ENCODE measurements at places on chromosomes 5 and 9.

DNA sequence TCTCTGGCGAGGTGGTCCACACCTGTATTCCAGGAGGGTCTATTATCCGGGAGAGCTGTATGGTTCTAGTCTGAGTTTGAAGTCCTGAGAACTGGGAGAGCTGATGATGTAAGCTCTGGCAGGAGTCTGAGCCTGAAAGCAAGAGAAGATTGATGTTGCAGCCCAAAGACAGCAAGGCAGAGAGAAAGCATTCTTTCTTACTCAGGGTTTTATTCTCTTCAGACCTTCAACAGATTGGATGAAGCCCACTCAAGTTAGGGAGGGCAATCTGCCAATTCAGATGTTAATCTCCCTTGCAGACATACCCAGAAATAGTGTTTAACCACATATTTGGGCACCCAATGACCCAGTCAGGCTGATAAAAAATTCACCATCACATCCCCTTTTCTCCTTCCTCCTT is 159.1 kb downstream of the CCDC171 start:
- no peak for DNase-seq

DNA sequence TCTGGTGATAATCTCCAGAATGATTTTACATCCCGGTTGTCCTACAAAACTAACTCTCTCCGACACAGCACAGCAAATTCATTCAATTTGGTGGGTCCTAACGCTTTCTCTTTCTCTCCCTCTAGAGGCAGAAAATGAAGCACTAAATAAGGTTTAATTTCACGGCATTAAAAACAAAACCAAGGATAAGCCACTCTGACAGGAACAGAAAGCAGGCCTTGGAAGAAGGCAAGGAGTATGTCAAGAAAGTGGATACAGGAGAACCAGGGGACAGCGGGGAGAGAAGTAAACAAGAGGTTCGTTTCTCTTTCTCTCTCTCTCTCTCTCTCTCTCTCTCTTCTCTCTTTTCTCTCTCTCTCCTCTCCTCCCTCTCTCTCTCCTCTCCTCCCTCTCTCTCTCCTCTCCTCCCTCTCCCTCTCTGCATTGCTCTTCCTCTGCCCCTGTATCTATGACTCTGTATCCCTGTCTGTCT is 49.8 kb downstream of the EBF1 start:
- no peak for DNase-seq

- DNase-seq: no peak
Measured at GRCh38 chr9:121404906-121405305, 34.9 kb upstream of the STOM start.

GRCh38 chr9:87855061-87855460 is 27.6 kb upstream of the SPATA31E1 start:
- no peak for DNase-seq

DNA sequence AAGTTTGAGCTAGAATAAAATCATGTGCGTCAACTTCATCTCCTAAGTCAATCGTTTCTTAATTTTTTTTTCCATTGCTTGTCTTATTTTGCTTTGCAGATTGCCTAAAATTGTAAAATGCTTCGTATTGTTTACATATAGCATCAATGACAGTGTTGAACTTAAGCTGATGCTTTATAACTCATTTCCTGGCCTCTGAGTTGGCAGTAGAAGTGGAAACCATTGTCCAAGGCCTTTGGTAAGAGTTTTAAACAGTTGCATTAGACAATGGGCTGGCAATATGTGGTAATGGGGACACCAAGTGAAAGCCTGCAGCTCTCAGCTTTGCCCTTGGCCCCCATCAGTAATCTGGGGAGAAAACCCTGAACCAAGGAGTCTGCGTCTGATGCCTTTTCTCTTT is 154.8 kb upstream of the GAS1 start:
- DNase-seq: no peak

DNA sequence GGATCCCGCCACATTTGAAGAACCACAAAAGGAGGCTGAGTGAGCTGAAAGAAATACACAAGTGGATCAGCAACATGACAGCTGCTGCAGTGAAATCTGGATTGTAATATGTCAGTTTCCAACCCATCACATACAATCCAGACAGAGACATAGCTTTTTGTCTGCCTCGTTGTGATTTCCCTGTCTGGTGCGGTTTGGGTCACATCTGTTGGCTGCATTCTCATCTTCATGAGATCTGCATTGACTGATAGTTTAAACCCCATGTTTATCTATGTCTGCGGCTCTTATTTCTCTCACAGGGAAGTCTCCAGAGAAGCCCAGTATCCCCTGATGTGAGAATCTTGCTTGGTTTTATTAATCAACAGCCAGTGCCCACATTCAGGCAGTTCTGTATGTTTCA is 403.1 kb upstream of the ZNF608 start:
- no peak for DNase-seq

DNA sequence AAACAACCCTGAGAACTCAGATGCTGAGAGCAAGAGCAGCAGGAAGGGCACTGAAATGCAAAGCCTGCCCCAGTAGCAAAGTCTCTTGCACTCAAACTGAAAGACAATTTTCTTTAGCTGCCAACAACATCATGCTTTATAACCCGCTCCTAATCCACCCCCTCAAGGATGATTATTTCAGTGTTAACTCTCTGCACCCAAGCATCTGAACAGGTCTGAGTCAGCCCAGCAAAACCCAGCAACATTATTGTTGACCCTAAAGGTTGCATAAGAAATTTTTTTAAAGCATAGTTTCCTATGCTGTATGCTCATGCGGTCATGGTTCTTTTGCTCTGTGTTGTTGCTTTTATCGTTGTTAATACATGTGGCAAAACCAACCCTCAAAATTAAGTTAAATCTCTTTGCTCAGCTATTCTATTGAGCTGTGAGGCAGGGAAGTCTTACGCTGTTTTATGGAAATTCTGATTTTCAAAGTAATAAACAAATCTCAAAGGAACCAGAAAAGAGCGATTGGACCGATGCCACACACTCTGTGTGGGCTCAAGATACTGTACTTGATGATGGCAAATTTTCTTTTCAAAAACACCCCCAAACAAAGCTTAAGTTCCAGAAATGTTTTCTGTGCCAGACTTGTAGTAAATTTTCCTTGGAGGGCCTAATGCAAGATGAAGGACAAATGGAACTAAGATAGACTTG is 440.6 kb upstream of the MPDZ start:
- DNase-seq: no peak

DNA sequence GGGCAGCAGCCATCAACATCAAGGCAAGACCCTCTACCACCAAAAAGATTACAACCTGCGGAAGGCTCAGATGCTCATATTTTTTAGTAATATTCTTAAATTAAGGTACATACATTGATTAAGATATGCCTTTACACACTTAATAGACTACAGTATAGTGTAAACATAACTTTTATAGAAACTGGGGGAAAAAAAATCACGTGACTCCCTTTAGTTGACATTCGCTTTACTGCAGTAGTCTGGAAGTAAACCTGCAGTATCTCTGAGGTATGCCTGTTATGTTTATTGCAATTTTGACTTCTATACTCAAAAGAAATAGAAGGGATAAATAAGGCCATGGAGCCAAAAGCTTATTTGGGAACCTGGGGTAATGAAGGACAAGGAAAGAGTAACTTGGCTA is 15.1 kb upstream of the GCNT4 start:
- no peak for DNase-seq
